ENCODE measurements at places on chromosomes 4 and X. TPM values are rescaled to one million over a fixed set of nuclear protein-coding genes. Genes with fewer than 3 reads are reported as not detected.

DNA sequence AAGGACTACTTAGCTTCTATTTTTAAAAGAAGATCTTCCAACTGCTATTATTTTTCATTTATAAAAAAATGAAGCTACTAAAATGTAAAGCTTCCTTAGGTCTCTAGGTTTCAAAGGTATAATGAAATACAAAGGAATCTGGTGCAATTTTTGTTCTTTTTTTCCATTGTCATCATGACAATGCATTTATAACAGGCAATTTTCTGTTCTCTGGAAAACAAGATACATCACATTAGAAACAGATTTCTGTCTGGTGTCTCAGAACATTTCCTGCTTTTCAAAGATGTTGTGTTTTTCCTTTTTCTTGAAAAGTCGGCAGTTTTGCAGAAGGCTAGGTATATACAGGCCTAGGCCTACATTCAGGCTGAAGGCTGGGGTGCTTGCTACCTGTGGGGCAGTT lies 63.6 kb upstream of the ATP8A1 start:
- no peak for DNase-seq

- DNase-seq: no peak
Measured at GRCh38 chr4:114385195-114385985, 213.2 kb upstream of the UGT8 start.

DNA sequence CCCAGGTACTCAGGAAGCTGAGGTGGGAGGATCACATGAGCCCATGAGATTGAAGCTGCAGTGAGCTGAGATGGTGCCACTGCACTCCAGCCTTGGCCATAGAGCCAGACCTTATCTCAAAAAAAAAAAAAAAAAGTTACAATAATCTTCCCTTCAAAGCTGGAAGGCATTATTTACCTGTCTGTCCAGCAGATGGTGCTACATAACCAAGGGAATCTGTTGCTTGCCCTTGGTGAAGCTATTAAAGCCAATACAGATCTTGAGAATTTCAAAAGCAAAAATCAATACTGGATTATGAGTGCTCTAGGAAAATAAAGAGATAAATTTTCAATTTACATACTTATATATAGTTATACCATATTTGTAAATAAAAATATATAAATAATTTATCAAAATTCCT lies 25.9 kb downstream of the PKD2 start:
- no peak for DNase-seq

Gene COX7B2
- total RNA-seq: not detected

Gene TSPAN5
- total RNA-seq: 27.5 TPM

GRCh38 chr4:147717878-147718277 lies 14.0 kb upstream of the ARHGAP10 start:
- no peak for DNase-seq

GRCh38 chr4:6826781-6827508 lies 44.4 kb downstream of the KIAA0232 start:
- DNase-seq: no peak

Gene TCEAL6
- total RNA-seq: not detected

- DNase-seq: no peak
Measured at GRCh38 chrX:24117258-24117657, 32.3 kb upstream of the ZFX start.

GRCh38 chr4:27006646-27007045 lies 146.0 kb downstream of the STIM2 start:
- no peak for DNase-seq

DNA sequence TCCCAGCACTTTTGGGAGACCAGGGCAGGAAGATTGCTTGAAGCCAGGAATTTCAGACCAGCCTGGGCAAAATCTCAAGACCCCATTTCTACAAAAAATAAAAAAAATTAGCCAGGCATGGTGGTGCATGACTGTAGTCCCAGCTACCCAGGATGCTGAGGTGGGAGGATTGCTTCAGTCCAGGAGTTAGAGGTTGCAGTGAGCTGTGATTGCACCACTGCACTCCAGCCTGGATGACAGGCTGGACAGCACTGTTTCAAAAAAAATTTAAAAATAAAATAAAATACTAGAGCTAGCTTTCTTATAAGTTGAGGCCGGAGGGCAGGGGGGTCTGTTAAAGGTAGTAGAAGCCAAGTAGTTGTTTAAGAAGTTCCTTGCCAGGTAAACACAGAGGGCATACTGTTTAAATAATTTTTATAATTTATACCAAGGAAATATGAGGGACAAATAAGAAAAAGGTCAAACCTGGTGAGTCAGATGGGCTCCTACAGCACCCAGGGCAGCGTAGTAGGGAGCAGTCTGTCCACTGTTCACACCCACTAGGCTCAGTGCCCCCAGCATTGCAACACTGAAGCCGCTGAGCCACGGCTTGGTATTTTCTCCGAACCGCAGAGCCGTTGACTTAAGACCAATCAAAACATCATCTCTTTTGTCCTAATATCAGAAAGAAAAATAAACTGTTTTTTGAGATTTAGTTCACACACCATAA lies 17.3 kb downstream of the COQ2 start:
- no peak for DNase-seq

Gene CCSER1
- 88.0 TPM for total RNA-seq

GRCh38 chrX:74272230-74272629 lies 31.8 kb upstream of the ZCCHC13 start:
- no peak for DNase-seq

Gene SUPT20HL1
- total RNA-seq: 0.16 TPM

Gene ANAPC10
- 51.1 TPM for total RNA-seq

- no peak for DNase-seq
Measured at GRCh38 chrX:70041993-70042392, 7.7 kb downstream of the AWAT2 start.

- DNase-seq: no peak
Measured at GRCh38 chr4:6916069-6916586, 6.5 kb downstream of the TBC1D14 start.

- no peak for DNase-seq
Measured at GRCh38 chr4:109649872-109650271, 53.4 kb downstream of the CASP6 start.

GRCh38 chr4:38157592-38157991 lies 197.4 kb downstream of the PTTG2 start:
- no peak for DNase-seq

DNA sequence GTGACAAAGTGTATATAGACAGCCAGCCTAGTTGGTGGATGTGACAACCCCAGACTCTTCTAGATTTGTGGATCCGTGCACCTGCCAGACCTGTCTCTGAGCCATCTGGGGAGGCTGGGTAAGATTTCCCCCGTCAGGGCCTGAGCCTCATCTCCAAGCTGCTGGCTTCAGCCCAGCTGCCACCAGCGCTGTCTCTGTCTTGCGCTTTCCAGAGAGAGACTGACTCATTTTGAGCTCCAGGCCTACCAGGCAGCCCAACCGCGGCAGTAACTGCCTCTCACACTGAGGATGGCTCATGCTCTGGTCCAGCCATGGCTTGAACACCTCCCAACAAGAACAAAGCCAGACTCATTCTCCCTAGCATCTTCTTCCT lies 26.4 kb downstream of the NOP14 start:
- no peak for DNase-seq

Gene ARHGEF9
- 26.6 TPM for total RNA-seq

Gene BLOC1S4
- total RNA-seq: 5.6 TPM

- no peak for DNase-seq
Measured at GRCh38 chr4:16900325-16900724, 1.9 kb upstream of the LDB2 start.

Gene AMTN
- not detected for total RNA-seq
